ENCODE measurements at places on chromosomes 4 and X. TPM values are rescaled to one million over a fixed set of nuclear protein-coding genes. Genes with fewer than 3 reads are reported as not detected.

DNA sequence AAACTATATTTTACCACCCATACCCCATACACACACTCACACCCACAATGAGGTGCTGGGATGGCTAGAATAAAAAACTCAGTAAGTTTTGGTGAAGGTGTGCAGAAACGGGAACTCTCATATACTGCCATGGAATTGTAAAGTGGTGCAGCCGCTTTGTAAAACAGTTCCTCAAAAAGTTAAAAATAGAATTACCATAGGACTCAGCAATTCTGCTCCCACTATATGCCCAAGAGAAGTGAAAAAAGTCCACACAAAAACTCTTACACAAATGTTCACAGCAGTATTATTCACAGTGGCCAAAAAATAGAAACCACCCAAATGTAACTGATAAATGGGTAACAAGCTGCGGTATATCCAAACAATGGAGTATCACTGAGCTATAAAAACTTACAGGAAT is 6.5 kb downstream of the CENPU start:
- DNase-seq, result no peak

- DNase-seq, result peak; percentile 82
Observed at GRCh38 chr4:159227984-159228383, 125.1 kb downstream of the RAPGEF2 start.

GRCh38 chr4:8732092-8732491 is 139.5 kb downstream of the CPZ start:
- no peak for DNase-seq

PIR gene
- total RNA-seq, result 13.2 TPM

DNA sequence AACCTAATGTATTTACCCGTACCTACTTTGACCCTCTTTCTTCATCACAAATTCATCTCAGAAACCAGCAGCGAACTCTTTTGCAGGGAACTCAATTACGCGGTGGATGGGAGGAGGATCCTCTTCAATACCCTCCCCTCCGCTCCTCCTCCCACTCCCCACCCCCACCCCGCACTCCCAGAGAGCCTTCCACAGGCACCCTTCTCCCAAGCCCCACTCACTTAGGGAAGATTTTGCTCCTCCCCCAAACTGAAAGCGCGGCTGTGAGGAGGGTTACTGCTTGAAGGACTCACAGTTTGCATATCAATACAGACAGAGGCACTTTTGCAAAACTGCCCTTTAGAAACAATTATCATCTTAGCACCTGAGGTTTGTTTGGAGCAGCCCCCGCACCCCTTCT is 960 bp upstream of the IL1RAPL1 start:
- DNase-seq, result no peak

Measured in Right ventricle myocardium inferior (tissue), 1 donor.